Stimulated activated CD4-positive, alpha-beta T cell treated with anti-CD3 and anti-CD28 coated beads, Interleukin-1b, Interleukin-23, amount 100 ng/mL, for 24 hours (primary cell): ENCODE measurements at places on chromosomes 6 and 20.
A peak's percentile ranks its signal among the peaks of the same experiment; 100 is the strongest.

GRCh38 chr6:44622956-44623355, 235.4 kb downstream of the CDC5L start:
- no peak for DNase-seq

- no peak for DNase-seq
Observed at GRCh38 chr20:49386848-49387580, 95.5 kb downstream of the KCNB1 start.

GRCh38 chr6:45609141-45609638, 231.5 kb upstream of the SUPT3H start:
- no peak for DNase-seq

DNA sequence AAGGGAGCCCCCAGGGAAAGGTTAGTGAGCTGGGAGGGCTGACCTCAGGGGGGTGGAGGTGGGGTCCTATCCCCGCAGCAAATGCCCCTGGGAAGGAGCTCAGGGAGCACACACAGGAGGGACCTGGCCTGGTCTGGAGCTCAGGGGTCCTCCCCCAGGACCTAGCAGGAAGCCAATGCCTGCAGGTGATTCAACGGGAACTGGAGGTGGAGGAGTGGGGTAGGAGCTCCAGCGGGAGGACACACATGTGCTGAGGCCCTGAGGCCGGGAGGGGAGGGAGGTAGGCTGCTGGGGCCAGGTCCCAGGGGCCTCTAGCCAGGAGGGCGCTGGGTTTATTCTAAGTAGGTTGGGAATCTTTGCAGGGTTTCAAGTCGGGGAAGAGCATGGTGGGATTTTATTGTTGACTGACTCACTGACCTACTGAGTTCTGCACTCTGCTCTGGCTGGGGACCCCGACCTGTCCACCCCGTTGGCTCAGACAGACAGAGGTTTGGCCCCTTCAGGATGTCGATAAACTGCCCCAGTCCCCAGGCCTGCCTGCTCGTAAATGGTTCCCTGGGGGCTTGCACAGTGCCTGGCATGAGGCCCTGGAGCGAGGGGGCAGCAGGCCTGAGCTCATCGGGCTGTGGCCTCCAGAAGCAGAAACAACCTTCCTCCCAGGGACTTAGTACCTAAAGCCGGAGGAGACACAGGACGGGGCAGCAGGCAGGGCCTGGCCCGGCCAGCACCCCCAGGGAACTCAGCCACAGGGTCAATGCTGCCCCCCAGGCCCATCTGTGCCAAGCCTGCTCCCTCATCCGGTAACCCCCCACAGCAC, 62.3 kb downstream of the RIPOR3 start:
- DNase-seq = no peak

GRCh38 chr6:145829950-145830349, 15.4 kb upstream of the FBXO30 start:
- DNase-seq = no peak

- DNase-seq = no peak
Observed at GRCh38 chr6:75815756-75816155, 66.7 kb downstream of the MYO6 start.

GRCh38 chr6:129120856-129121638, 238.1 kb downstream of the LAMA2 start:
- no peak for DNase-seq

GRCh38 chr6:147103694-147104093, 100.5 kb upstream of the STXBP5 start:
- DNase-seq = no peak

DNA sequence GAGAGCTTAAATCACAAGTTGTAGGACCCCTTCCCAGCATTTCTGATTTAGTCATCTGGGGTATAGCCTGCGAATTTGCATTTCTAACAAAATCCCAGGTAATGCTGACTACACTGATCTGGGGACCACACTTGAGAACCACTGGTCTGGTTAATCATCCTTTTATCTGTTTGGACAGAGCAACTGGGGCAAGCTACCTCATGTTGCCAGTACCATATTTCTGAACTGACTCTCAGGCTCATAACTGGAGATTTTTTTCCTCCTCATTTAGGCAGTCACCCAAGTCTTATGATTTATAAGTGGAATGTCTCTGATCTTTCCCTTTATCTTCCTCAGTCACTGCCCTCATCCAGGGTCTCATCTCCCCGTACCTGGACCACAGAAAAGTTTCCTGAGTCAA, 12.0 kb upstream of the GTF3C6 start:
- no peak for DNase-seq

GRCh38 chr6:92989656-92990055, 429.7 kb downstream of the EPHA7 start:
- DNase-seq = no peak

DNA sequence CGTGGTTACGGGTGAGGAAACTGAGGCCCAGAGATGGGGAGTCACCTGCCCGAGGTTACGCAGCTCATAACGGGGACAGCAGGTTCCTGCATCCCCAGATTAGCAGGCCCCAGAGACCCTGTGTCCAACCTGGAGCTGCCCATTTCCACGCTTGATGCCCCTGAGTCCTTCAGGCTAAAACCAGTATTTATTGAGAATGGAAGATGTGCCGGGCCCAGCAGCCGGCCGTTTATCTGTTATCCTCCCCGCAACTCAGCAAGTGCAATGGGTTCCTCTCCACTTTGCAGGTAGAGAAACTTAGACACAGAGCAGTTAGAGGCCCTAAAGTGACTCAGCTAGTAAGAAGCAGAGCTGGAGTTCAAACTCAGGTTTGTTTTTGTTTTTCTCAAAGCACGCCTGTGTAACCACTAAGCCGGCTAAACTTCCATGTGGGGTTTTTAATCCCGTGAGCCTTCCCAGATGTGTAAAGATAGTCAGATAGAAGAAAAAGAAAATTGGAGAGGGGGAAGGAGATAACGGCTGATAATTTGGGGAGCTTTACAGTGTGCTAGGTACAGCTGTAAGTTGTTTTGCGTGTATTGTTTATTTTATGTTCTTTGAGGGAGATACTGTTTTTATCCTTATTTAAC, 775 bp downstream of the PFDN4 start:
- no peak for DNase-seq

DNA sequence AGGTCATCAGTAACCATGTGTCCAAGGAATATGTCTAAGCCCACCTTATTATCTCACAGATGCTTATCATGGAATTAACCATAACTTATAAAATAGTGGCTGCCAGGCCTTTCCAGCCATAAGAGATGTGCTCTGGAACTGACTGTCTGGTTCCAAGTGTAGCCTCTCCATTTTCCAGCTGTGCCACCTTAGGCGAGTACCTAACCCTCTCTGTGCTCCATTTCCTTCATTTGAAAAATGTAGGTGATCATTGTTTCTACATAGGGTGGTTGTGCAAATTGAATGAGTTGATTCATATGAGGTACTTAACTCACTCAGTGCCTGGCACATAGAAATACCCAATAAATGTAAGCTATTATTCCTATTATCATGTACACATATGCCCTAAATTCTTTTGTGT, 102.5 kb upstream of the IYD start:
- no peak for DNase-seq

GRCh38 chr20:62368392-62368975, 1.4 kb upstream of the LAMA5 start:
- no peak for DNase-seq

DNA sequence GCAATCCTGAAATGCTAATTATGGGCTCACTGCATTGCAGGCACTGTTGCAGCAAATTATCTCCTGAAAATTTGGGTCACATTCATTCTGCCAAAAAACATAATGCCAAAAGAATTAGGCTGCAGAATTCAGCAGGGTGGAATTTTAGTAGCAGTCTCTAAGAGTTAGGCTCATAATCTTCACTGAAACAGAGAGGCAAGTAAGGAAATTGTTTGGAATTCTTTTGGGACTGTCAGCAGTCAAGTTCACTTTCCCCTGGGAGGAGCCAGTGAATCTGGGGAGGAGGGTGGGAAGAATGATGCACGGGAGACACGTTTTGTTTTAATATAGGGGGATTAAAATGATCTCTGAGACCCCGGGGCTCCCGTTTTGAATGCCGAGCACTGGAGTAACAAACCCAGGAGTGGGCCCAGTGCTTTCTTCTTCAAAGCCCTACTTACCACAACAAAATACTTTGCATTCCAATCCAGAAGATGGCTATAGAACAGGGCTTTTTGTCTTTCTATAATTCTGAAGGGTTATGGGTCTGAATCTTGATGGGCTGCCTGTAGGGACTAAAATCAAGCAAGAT, 44.7 kb downstream of the SOBP start:
- no peak for DNase-seq

- DNase-seq = no peak
Observed at GRCh38 chr20:4828830-4829513, 107.3 kb downstream of the PRND start.

DNA sequence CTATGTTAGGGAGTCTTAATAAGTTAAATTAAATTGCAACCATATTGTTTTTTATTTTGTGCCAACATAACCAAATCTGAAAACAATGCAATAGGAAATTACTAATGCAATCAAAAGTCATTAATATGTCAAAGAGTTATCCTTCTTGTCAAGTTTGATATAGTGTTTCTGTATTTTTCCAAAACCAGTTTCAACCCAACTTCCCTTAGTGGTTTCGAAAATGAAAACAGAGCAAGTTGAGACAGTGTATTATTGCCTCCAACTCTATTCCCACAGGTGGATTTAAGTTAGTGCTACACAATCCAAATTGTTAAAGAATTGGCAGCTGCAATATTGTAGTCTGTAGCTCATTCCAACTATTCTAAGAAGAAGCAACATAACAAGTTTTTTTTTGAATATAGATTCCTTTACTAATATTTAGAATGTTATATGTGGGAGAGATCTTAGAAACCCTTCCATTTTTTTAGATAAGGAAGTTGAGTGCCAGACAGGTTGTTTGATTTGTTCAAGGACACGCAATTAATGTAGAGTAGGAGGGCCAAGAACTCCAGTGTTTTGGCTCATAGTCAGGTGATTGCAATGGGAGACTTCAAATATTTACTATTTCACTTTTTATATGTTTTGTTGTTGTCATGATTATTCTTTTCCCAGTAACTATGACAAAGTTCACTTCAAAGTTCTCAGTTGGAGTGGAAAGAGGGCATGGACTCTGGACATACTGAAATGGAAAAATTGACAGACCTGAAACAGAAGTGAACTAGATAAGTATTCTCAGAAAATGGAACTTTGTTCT, 282.4 kb upstream of the HSF2 start:
- no peak for DNase-seq

DNA sequence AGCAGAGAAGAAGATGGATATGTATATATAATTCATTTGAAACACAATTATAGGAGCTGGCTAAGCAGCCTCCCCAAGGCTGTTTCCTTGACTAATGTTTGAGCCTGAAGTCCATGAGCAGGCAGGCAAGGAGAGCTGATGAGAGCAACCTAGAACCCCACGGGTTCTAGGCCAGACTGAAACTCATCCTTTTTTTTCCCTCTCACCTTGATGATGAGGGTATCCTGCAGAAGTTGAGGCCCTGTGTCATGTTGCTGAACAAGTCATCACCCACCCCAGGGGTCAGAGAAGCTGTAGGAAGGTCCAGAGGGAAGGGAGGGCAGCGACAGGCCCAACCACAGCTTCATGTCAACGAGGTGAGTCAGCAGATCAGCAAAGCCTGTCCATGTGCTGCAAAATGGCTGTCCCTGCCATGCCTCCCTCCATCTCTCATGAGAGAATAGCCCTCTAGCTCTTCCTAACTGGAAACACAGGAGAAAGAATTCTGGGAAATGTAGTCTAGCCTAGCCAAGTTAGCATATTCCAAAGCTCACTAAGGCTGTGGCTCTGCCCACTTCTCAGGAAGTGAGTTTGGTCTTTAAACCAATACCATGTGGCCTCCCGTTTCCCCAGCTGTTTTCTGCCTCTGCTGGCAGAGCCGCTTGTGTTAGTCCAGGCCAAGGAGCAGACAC, 91.3 kb upstream of the DTNBP1 start:
- no peak for DNase-seq

DNA sequence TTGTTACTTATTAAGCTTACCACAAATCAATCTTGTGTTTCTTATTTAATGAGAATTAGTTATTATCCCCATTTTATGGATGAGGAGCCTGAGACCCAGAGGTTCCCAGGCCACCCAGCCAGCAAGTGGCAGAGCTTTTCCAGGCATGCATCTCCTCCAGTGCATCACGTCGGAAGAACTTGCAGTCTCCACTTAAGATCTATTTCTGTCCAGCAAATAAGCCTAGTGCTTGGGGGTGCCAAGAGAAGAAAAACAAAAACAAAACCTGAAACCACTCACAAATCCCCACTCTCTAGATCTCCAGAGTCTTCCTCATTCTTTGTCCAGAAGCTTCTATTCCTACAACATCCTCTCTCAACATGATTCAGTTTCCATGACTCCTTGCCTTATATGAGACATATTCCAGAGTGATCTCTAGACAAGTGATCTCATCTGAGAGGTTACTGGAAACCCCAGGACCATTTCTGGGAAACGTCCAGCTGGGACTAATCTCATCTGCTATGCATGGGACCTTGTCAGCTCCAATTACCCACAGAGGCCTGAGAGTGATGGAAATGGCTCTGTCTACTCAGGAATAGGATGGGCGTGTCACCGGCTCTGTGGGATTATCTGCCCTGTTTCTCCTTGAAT, 4.1 kb downstream of the GUCA1B start:
- DNase-seq = no peak

DNA sequence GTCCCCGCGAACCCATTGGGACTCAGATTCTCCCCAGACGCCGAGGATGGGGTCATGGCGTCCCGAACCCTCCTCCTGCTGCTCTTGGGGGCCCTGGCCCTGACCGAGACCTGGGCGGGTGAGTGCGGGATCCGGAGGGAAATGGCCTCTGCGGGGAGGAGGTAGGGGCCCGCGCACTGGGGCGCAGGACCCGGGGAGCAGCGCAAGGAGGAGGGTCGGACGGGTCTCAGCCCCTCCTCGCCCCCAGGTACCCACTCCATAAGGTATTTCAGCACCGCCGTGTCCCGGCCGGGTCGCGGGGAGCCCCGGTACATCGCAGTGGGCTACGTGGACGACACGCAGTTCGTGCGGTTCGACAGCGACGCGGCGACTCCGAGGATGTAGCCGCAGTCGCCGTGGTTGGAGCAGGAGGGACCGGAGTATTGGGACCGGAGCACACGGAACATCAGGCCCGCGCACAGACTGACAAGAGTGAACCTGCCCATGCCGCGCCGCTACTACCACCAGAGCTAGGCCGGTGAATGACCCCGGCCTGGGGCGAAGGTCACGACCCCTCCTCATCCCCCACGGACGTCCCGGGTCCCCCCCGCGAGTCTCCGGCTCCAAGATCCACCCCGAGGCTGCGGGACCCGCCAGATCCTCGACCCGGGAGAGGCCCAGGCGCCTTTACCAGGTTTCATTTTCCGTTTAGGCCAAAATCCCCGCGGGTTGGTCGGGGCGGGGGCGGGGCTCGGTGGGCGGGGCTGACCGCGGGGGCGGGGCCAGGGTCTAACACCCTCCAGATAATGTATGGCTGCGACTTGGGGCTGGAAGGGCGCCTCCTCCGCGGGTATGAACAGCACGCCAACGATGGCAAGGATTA, 15.7 kb upstream of the HLA-A start:
- peak; percentile 70 for DNase-seq

DNA sequence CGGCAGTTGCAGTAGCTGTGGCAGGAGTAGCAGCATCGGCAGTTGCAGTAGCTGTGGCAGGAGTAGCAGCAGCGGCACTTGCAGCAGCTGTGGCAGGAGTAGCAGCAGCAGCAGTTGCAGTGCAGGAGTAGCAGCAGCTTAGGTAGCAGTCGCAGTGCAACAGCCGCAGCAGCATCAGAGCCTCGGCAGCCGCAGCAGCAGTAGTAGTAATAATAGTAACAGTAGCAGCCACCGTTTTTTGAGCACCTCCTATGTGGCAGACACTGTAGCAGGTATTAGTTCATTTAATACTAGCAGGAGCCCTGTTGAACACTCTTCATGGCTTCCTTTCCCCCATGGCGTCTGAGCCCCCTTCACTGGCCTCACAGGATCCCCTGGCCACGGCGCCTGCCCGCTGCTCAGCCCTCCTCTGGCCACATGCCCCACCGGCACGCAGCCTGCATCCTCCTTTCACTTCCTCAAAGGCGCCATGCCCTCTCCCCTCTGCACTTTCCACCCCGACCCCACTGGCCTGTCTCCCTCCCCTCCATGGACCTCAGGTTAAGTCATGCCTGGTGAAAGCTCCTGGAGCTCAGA, 19.1 kb upstream of the IRF4 start:
- no peak for DNase-seq
